ENCODE measurements at places on chromosomes 11 and 22.

- DNase-seq: no peak
Observed at GRCh38 chr22:28103596-28103995, 184.5 kb upstream of the PITPNB start.

DNA sequence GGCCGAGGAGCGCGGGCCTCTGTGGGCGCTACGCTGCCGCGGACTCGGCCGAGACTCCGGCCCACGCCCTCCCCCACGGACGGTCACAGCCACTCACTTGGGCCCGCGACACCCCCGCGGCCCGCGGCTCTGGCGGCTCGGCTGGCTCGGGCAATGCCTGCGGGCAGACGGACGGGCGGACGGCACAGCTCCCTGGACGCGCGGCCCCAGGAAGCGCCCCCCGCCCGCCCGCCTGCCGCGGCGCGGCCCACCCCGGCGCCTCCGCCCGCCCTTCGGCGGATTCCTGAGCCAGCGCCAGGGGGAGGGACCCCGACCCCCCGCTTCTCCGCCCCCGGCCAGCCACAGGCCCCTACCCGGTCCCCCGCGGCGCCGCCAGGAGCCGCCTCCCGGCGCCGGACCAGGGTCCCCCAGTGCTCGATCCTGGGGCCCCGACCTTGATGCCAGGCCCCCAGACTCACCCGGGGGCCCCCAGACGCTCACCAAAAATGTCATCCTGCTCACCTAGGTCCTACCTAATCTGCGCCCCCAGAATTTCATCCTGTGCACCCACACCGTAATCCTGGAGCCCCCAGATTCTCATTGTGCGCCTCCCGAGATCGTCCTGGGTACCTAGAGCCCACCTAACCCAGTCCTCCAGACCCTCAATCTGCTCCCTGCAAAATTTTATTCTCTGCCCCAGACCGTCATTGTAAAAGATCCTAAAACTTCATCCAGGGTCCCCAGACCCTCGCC, at the start of gene EFEMP2:
TSS of gene EFEMP2 (minus strand) at position 215 of the 732 bp plus-strand sequence. CDS start 446 bp downstream, outside the sequence.
- DNase-seq: no peak

- DNase-seq: no peak
Observed at GRCh38 chr11:74321487-74322188, 10.2 kb upstream of the P4HA3 start.

DNA sequence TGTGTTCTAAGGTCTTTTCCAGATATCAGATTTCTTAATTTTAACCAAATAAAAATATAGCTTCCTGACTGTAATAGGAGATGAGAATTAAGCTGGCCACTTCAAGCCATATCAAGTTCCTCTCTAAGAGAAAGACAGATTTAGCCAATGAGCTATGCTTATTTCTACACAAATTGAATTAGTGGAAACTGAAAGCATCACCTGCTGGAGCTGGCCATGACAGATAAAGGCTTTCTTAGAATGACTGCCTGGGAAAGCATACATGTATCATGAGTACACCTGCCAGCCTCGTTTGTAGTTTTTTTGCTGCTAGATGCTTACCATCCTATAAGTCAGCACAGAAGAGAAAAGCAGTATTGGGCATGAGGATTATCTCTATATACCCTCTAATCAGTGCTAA, 53.5 kb upstream of the DBX1 start:
- no peak for DNase-seq

- no peak for DNase-seq
Observed at GRCh38 chr22:38751066-38751421, 4.8 kb downstream of the SUN2 start.

DNA sequence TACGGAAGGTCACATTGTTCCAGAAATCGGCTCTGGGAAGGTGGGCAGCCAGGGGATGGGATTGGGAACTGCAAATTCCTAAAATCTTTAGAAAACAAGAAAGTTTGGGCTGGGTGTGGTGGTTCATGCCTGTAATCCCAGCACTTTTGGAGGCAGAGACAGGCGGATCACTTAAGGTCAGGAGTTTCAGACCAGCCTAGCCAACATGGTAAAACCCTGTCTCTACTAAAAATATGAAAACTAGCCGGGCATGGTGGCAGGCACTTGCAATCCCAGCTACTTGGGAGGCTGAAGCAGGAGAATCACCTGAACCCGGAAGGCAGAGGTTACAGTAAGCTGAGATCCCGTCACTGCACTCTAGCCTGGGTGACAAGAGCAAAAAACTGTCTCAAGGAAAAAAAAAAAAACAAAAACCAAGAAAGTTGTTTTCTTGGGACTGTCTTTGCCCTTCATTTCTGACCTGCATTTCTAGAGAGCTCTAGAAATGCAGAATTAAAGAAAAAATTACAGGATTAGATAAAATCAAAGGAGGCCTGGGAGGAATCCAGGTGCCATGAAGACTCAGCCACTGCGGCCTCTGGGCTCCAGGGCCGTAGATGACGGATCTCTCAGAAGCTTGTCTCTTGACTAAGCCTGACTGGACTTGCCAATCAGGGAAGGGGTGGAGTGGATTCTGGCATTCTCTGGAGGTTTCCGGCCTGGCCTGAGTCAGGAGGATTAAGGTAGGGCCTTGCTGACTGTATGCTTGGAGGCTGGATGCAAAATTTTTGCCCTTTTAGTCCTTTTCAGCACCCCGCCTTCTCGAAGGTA, 5.3 kb upstream of the MALAT1 start:
- no peak for DNase-seq

- no peak for DNase-seq
Observed at GRCh38 chr22:37047006-37047405, 4.5 kb upstream of the KCTD17 start.

DNA sequence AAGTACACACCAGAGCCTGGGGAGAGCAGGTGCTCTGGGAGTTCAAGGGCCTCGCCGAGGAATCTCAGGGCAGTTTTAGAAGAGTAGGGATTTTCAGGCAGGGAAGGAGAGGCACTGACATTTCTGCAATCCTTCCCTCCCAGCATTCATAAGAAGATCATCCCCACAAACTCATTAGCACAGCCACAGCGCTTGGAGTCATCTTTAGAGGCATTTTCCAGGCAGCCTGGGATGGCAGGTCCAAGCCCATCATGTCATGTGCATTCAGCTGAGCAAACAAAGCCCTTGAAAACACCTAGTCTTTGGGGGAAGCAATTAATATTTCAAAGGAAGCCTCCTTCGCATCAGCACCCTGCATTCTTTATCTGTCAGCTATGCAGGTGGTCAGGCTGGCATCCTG, 43.8 kb downstream of the MAP6 start:
- DNase-seq: no peak

DNA sequence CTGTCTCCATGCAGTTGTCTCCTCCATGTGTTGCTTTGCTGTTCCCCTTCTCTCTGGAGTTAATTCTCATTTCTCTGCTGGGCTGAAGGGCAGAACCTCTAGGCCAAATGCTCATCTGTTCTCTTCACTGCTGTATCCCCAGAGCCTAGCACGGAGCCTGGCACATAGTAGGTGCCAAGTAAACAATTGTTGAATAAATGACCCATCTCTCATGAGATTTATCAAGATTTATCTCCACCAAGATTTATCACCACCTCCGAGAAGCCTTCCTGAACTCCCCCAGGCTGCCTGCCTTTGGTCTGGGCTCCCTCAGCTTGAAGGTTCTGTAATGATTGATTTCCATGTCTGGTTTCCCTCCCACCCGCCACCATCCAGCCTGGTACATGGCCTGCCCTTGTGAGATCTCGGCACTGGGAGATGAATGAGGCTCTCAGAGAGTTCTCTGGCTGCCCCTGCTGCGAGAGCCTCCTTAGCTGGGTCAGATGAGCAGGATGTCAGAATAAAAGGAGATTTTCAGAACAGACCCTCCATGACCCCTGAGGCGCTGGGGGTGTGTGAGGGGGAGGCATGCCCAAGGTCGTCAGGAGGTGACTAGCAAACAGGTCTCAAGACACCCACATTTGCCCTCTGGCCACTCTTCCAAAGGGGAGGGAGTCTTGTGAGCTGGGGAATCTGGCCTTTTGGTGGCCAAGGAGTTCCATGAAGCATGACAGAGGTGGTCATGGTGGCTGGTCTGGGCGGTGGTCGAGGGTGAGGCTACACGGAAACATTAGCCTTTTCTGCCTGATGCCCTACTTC, 2.4 kb upstream of the GDPD5 start:
- no peak for DNase-seq

All from activated T-cell treated with anti-CD3 and anti-CD28 coated beads, Interleukin-2, amount 50 U/mL, for 24 hours (primary cell).